ELR (cell line): ENCODE measurements at places on chromosomes 11 and 22.

- no peak for DNase-seq
These were observed 51.8 kb downstream of the SYN3 start for GRCh38 chr22:33006220-33006954.

- DNase-seq, result peak; percentile 48
These were observed at the start of gene APOL3 for GRCh38 chr22:36160499-36160942. Gene APOL3, minus strand, starts transcription at chr22:36160755. Its CDS starts 11,700 bp downstream, at chr22:36149055.

GRCh38 chr11:19957294-19957943 is 202.9 kb downstream of the DBX1 start:
- no peak for DNase-seq

DNA sequence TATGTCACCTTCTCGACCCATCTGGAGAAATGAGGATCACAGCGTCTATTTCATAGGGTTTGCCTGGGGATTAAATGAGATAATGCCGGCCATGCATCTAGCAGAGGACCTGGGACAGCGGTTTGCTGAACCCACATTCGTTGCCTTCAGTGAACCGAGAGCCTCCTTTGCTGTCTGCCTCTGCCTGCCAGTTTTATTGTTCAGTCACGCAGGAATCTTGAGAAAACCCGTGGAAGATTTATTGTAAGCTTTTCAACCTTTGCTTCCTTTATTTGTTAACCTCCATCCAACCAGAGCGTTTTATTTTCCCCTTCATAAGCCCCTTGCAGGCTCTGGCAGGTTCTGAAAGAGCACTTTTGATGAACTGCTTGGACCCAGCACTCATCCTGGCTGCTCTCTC is 202.3 kb upstream of the SYN3 start:
- DNase-seq, result no peak

GRCh38 chr22:38177926-38178604 is 3.6 kb downstream of the PLA2G6 start:
- DNase-seq, result peak; percentile 94

GRCh38 chr22:49793296-49793695 is 34.4 kb downstream of the BRD1 start:
- DNase-seq, result no peak

- peak; percentile 95 for DNase-seq
These were observed 31.1 kb downstream of the DKK3 start for GRCh38 chr11:11977206-11977938.

DNA sequence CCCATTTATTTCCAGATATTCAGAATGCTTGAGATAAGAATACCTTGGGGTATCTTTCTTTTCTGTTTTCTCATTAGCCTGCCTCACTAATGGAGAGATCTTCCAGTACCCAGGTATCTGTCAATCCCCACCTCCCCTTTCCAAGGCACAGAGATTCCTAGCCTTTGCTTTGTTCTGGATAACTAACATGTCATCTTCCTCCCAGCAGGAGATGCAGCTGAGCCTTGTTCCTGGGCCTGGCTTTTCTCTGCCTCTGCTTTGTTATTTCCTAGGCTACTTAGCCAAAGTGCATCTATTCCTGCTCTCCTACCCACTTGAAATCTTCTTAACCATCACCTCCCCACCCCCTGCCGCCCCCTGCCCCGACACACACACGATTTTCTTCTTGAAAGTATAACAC is 297.1 kb downstream of the NELL1 start:
- DNase-seq, result no peak

GRCh38 chr11:133828871-133829270 is 16.4 kb downstream of the SPATA19 start:
- no peak for DNase-seq

DNA sequence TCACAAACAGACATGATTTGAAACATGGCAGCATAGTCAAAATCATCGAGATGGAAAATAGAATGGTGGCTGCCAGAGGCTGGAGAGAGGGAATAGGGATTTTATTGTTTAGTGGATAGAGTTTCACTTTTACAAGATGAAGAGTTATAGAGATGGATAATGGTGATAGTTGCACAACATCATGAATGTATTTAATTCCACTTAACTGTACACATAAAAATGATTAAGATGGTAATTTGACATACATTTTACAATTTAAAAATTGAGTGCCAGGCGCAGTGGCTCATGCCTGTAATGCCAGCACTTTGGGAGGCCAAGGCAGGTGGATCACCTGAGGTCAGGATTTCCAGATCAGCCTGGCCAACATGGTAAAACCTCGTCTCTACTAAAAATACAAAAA is 21.2 kb downstream of the TTC28 start:
- DNase-seq, result no peak

GRCh38 chr11:75579841-75580240 is 17.8 kb downstream of the SERPINH1 start:
- no peak for DNase-seq

GRCh38 chr11:72573855-72574445 is 100.3 kb downstream of the PDE2A start:
- DNase-seq, result no peak

- DNase-seq, result no peak
These were observed 37.8 kb upstream of the CCDC179 start for GRCh38 chr11:22898036-22898435.

DNA sequence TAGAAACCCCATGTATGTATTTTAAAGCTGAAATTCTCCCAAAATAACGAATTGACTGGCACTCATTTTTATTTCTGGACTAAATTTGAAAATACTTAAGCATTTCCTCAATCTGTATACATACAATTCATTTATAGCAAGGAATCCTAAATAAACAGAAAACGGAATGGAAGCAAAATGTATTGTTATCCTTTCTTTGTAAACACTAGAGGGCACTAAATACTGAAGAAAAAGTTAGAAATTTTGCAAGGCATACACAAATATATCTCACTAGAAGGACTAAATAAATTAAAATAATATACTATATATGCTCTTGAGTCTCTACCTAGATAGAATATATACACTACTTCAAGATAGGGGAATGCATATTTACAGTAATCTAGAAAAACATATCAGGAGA is 23.1 kb upstream of the ANO5 start:
- DNase-seq, result peak; percentile 2

DNA sequence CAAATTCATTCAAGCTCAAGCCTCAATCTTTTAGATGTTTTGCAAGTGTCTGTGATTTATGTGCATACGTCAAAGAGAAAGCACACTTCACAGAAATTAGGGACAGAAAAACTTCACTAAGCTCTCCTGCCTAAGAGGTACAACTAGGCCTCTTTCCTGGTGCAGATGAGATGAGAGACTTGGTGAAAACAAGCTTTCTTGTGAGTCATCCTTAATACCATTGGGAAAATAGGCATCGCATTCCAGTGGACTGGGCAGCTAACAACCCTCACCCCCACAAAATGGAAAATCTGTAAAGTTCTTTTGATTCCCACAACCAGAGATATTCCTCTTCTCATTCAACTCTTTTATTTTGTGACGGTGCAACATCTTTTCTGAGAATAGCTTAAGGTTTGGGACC is 1110.4 kb upstream of the CCDC90B start:
- DNase-seq, result no peak

DNA sequence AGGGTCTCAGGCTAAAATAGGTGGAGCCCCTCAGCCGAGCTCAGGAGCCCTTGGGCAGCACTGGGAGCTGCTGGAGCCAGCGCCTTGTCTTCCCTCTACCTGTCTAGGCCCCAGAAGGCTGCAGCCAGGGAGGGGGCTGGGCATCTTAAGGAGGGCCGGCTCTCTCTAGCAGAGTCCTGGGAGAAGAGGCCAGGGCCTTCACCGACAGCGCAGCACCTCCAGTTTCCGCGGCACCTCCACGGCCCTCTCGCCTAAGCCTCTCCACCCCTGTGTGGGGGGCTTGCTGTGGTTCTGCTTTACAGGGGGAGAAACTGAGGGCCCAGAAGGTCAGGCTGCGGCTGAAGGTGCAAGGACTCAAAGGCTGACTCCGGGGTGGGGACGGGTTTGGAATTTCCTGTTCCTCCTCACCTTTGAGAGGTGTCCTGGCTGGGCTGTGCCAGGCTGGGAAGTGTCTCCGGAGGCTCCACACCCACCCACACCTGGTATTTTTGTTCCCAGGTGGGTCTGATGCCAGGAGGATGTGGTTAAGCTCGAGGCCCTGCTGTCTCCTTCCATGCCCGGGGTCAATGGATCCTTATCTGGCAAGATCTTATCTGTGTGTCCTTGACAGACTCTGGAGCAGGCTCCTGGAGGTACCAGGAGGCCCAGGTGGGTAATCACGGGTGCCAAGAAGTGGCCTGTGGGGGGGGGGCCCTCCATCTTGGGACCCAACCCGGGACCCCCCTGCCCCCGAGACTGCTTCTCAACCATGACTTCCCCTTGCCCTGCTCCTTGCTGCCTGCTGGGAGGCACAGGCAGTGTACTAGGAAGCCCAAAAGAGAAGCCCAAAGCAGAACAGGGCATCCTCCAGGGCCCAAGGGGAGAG is 95.3 kb upstream of the FGF3 start:
- no peak for DNase-seq

DNA sequence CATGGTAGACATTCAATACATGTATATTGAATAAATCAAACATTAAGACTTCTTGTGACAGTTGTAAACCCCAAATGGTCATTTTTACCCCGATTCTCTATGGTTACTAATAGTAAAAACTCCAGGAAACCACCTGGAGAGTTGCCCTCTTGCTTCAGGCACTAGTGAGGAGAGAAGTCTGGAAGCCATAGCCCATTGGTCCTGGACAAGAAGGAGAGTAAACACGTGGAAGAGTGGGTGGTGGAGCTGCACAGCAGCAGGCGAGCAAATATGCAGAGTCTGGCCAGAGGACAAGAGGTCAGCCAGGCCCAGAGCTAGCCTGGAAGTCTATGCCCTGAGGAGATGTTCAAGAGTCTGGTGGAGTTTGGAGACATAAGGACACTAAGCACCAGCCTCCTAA is 17.7 kb downstream of the DCHS1 start:
- DNase-seq, result peak; percentile 89

GRCh38 chr22:29842740-29843139 is 4.7 kb upstream of the ASCC2 start:
- DNase-seq, result peak; percentile 94

- DNase-seq, result no peak
These were observed 40.3 kb downstream of the PARVG start for GRCh38 chr22:44220727-44221680.

DNA sequence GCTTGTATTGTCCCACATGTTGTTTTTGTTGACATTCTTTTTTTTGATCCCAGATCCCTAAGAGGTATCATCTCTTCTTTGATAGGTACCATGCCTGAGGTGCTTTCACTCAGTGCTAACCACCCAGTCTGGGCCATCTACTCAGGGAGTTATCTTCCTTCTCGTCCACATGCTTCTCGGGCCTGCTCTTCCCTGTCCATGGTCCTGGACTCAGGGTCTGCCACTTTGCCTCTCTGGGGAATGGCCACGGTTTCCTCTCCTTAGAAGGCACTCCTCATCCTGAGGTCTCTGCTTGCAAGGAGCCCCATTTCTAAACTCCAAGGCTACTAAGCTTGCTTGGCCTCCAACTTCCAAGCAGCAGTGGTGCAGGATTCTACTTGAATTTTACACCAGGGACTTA is 227.0 kb upstream of the NCAM1 start:
- peak; percentile 19 for DNase-seq

DNA sequence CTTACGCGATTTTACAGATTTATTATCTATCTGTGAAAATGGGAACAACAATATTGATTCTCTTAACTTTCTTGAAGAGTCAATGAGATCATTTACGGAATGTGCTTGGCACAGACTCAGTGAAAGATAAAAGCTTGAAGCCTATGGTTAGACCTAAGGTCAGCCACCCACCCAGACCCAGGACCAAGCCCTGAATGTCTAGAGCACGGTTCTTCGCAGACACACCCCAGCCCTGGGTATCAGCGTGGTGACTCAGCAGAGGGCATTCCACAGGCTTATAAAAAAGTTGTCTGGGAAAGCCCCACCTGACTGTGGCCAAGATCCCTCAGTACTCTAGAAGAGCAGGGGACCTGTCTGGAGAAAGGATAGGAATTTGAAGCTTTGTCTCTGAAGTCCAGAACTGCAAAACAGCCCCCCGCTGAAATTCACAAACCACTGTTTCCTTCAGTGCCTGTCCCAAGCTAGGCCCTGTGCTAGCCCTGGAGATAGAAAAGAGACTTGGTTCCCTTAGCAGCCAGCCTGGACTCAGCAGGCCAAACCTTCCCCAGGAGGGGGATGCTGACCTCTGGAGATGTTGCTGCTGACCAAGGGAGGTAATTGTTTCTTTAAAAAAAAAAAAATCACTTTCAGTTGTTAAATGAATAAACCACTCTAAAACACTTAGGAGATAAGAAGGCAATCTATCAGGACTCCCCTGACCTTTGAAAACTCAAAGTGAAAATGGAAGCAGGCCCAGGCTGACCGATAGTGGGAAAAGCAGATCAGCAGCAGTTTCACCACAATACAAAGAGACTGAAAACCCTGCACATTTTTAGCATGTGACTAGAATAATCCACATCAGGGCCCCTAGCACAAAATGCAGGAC is 114.0 kb downstream of the ABTB2 start:
- DNase-seq, result peak; percentile 88

DNA sequence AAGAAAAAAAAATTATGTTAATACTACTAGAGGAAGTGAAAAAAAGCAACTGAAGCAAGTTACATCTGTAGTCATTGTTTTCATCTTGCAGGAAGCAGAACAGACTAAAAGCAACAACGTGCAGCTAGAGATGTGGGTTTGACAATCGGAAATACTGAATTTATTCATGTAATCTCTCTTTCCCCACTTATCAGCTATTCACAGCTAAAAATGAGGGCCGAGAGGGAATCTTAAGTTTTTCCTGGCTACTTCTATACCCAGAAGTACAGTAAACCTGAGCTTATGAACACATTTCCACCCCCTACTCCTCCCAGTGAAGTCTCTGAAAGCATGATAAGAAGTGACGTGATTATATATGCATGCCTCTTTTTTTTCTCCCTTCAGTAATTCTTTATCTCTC is 116.5 kb downstream of the SPON1 start:
- DNase-seq, result no peak

DNA sequence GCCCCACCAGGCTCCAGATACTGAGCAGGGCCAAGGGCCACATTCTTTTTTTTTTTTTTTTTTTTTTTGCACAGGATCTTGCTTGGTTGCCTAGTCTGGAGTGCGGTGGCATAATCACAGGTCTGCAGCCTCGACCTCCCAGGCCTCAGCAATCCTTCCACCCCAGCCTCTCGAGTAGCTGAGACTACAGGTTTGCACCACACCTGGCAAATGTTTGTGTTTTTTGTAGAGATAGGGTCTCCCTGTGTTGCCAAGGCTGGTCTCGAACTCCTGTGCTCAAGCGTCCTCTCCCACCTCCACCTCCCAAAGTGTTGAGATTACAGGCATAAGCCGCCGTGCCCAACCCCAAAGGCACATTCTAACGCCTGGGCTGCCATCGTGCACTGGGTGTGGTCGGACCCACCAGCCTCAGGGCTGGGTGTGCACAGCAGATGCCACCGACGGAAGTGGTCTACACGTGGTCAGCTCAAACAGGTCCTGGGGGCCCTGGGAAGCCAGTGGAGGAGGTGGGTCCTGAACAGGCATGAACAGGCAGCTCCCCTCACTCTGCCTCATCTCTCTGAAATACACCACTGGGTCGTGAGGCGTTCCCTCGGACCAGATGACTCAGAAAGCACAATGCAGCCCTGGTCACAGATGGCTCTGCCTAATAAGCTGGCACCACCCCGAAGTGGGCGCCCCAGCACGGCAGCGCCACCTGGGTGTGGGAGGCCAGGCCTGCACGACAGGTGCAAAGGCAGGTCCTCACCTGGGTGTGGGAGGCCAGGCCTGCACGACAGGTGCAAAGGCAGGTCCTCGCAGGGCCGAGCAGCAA is 5.1 kb upstream of the B4GALNT4 start:
- DNase-seq, result peak; percentile 65
